Foreskin melanocyte (primary cell): ENCODE measurements at places on chromosomes 7 and 10.

GRCh38 chr10:102602272-102603045, 41.8 kb upstream of the TRIM8 start:
- DNase-seq, result no peak

GRCh38 chr7:147658392-147658967, 932.1 kb upstream of the C7orf33 start:
- DNase-seq, result no peak

- DNase-seq, result no peak
Measured at GRCh38 chr7:139681463-139681755, 96.4 kb downstream of the HIPK2 start.

DNA sequence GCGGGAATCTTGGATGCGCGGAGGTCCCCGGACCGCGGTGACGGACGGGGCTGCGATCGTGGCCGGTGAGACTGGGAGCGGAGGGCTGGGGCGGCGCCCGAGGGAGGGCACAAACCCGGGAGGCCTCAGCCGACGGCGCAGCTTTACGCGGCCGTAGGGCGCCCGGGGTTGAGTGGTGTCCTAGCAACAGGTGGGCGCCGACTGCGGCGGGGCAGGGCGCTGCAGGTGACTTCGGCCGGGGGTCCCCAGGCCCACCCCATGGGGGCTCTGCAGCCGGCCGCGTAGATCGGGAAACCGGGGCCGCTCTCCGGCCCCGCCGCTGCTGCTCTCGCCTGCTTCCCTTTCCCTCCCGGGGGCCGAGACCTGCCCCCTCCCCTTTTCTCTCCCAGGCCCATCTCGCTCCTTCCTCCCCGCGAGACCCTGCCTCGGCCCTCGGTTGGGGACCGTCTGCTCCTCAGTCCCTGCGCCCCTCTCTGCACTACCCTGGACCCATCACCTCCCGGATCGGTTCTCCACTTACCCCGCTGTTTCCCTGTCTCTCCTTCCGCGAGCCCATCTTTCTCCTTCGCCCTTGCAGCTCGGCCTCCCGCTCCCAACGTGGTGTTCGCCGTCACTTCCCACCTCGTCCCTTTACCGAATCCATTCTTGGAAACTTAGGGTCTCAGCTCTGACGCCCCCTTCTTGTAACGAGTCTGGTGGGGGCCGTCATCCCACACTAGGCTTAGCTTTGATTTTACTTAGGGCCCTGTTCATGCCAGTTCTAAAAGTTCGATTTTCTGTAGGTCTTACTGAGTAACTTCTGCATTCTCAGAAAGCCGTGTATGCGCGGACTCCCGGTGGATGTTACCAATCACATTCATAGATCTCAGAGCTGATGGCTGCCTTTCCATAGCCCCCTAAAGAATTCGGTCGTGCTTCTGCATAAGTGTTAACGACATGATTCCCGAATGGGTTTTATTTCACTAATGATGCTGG, 18.5 kb upstream of the ACBD5 start:
- DNase-seq, result no peak

- DNase-seq, result no peak
Measured at GRCh38 chr7:20311743-20312042, 19.0 kb upstream of the ITGB8 start.

DNA sequence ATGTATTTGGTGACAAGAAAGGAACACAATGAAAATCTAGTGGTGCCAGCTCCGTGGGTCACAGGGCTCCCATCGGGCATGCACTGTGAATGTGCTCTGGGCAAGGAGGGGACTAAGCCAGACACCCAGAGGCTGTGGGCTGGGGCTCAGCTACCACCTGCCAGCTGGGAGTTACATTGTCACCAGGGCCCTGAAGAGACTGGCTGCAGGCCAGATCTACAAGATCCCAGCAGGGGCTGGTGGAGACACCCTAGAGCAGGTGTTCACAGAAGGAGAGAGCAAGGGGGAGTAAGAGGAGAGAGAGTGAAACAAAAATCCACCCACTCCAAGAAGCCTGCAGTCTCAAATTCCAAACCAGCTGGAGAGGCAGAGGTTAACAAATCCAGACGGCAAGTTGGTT, 116.6 kb upstream of the ADCY1 start:
- no peak for DNase-seq

- DNase-seq, result no peak
Measured at GRCh38 chr7:151389096-151389767, 20.6 kb downstream of the WDR86 start.

GRCh38 chr7:28075674-28076358, 104.8 kb downstream of the JAZF1 start:
- no peak for DNase-seq

- DNase-seq, result no peak
Measured at GRCh38 chr10:74021248-74022055, 23.5 kb downstream of the VCL start.

DNA sequence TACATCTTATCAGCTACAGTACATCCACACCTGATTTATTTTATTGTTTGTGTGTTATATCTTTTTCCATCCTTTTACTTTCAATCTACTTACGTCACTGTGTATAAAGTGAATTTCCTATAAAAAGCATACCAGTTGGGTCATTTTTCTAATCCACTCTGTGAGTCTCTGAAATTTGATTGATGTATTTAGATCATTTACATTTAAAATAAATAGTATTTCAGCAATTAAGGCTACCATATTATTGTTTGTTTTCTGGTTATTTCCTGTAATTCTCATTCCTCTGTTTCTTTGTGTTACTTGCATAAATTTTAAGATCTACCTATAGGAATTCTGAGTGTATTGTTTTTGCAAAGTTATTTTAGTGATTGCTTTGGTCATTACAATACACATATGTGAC, 53.7 kb downstream of the VSTM4 start:
- DNase-seq, result no peak

DNA sequence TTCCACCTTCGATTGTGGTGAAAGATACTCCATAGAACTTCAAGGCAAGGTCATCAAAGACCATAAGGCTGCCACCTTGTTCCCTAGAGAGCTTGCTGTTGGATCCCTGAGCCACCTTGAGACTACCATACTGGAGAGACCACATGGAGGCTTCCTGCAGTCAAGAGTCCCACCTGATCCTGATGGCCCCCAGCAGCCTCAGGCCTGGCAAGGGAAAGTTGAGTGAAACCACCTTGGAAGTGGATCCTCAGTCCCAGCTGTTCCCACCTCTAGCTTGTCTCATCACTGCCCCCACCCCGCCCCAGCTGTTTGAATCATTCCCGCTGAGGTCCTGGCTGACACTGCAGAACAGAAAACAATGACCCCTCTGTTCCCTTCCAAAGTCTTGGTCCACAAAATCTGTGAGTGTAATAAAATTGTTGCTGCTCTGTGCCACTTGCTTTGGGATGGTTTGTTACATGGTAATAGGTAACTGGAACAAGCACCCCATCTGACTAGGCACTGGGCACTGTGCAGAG, 32.0 kb downstream of the PRLHR start:
- no peak for DNase-seq

DNA sequence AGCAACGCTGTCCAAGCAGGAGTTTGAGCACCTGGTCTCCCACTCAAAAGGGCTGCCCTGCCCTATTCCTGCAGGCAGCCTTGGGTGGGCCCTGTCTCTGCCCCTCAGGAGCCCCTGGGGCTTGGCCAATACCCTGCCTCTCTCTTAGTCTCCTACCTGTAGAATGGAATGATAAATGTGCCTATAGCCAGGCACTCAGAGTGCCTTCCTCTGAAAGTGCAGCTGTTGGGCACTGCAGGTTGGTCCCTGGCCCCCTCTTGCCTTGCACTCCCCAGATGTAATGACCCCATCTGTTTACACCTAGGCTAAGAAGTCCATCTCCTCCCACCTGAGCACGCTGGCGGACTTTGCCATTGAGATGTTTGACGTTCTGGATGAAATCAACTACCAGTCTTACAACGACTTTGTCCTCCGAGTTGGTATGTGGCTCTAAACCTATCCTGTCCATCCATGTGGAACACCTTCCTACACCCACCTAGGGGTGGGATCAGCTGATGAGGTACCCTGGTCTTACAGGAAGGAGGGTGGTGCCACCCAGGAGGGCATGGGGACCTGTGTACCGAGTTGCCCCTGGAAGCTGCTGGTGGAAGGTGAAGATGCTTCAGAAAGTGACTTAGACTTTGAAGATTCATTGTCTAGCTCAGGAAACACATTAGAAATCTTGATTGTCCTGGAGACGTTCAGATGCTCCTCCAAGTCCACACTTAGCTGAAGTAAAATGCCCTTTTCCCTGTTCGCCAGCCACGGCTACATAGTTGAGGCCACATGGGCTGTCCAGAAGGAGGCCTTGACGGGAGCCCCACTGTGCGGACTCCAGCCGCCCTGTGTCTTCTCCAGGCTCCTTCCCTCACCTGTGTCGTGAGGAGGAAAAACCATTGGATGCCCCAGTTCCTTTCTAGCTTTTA, 134.1 kb downstream of the ADCY1 start:
- DNase-seq, result no peak

DNA sequence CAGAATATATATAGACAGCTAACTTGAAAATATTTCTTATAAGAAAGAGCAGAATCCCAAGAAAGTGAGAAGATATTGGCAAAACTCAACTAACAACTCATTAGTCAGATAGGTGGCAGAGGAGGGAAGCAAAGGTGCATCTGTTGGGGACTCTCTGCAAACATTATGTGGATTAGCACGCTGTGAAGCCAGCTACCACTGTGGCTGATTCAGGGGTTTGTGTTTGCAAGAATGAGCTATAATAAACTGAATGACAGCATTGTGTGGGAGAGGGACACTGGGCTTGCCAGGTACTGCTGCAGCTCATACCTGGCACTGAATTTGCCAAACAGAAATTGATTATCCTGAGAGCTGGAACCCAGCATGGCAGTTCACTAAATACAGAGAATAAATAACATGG, 170.3 kb upstream of the MINDY3 start:
- no peak for DNase-seq

DNA sequence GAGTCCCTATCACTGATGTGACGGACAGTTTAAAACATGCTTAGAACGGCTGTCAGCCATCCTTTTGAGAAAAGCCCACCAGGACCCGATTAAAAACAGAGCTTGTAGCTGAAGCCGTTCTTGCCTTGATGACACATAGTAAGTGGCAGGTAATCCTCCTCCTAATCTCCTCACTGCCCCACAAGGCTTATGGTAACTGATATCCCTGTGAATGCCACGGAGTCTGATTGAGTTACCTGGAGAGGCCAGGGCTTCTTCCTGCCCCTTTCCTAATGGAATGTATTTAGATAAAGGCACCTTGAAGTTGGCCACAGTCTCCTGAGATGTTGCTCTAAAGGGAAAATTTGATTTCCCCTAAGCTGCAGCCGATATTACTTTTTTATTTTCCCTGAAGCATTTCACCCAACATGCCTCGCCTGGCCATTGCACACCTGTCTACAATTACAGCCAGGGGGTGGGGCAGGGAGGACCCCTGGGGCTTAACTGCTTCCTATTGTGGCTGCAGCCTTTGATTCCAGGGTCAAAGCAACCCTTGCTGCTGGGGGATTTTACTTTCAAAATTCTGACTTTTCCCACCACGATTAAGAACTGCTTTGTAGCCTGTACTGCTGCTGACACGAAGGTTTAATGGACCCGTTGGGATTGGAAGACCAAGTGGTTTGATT, 169.0 kb upstream of the GPR26 start:
- no peak for DNase-seq
